Prostate gland (tissue), 2 donors: ENCODE measurements at places on chromosomes 11 and 22. TPM values are rescaled to one million over a fixed set of nuclear protein-coding genes. Genes with fewer than 3 reads are reported as not detected.

- no peak for DNase-seq
Observed at GRCh38 chr22:45190202-45190872, 26.6 kb downstream of the NUP50 start.

GRCh38 chr11:43830928-43831440, 49.6 kb upstream of the ALKBH3 start:
- no peak for DNase-seq

GRCh38 chr11:108587109-108587508, 6.5 kb downstream of the EXPH5 start:
- no peak for DNase-seq

- no peak for DNase-seq
Observed at GRCh38 chr11:86360775-86361395, 13.8 kb upstream of the CCDC81 start.

Gene PARVG
- 1.2 TPM for total RNA-seq

Gene VSTM5
- 0.74 TPM for total RNA-seq

Gene PDE2A
- 24.2 TPM for total RNA-seq

Gene PNPLA5
- not detected for total RNA-seq
